ENCODE measurements at places on chromosomes 7 and 10. TPM values are rescaled to one million over a fixed set of nuclear protein-coding genes. Genes with fewer than 3 reads are reported as not detected.
A peak's percentile ranks its signal among the peaks of the same experiment; 100 is the strongest.

DNA sequence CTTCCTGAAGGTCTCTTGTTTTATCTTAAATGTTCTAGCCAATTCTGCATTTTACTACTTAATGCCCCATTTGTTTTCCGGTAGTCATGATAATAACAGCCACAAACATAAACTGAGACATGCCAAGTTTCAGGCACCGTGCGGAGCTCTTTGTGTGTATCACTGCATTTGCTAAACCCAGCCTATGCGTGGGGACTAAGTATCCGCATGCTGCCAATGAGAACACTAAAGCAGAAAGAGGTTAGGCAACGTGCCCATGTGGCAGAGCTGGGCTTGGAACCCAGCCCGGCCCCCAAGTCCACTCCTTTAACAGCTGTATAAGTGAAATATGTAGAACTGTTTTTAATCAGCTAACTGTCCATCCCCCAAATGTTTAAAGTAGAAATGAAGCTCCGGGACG lies 54.1 kb downstream of the SLIT1 start:
- no peak for DNase-seq

The RHOBTB1 gene
- polyA plus RNA-seq: not detected

DNA sequence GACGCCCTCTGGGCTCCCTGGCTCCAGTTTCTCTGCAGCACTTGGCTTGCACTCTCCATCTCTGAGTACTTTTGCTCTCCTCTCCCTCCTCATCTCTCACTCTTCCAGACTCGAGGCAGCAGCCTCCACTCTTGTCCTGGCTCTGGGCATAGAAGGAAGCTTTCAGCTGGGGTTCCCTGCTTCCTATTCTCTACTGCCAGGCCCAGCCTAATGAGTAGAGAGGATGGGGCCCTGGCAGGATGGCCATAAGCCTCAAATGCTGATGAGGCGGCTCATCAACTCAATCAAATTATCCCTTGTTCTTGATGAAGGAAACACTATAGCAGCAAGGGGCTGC lies 55.8 kb downstream of the NEURL1 start:
- DNase-seq: no peak

DNA sequence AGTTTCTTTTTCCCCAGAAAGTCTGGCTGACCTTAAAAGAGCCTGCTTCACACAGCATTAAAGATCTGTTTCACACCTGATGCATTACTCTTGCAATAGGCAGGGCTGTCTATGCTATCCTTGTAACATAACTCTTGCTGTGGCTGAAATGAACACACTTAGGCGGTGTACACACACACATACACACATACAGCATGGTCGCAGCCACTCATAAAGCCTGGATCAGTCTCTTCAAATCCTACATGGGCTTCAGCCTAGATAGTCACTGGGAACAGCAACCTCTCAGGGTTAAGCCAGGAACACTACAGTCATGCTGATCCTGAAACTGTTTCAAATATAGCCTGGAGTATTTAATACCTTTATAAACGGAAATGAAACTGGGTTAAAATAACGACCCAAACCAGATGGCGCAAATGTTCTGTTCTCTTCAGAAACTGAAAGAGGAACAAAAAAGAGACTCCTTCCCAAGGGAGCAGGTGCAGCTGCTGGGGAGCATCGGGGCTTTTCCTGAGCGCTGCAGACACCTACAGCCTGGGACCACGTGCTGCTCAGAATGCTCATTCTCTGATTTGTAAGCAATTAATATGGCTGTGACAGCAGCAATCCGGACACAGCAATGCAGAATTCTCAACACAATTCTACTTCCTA lies 61.0 kb upstream of the SFMBT2 start:
- peak; percentile 90 for DNase-seq

DNA sequence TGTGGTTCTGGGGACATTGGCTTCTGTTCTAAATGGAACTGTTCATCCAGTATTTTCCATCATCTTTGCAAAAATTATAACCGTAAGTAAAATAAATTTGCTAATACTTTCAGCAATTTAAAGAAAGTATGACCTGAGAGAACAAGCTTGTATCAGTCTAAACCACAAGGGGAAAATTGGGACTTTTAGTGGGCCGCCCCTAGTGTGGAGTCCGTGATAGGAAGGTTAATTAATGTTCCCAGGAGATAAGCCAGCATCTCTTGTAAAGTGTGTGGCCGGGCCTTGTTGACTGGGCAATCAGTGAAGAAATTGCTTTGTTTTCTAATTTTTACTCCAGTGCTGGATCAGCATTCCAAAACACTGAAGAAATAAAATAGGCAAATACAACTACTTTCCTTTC lies 83.0 kb downstream of the ABCB5 start:
- DNase-seq: no peak

The HMX2 gene
- polyA plus RNA-seq: not detected

DNA sequence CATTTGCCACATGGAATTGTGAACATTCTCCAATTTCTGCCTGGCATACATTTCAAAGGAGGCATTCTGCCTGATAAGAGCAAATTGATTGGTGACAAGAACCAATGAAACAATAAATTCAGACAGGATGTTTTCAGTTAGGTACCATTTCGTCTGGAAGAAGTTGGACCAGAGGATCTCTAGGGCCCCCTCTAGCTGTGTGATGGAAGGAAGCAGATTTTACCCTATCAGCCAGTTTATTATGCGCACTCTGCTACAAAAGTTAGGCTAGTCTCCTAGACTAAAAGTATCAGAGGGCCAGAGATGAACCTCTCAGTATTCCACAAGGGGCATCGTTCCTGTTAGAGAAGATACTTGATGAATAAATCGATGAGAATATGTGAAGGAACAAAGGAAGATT lies 118.0 kb downstream of the BUB3 start:
- no peak for DNase-seq

The PALD1 gene
- 0.56 TPM for polyA plus RNA-seq

The NOS3 gene
- 1.4 TPM for polyA plus RNA-seq

The ITGA8 gene
- polyA plus RNA-seq: not detected

The ABCC2 gene
- polyA plus RNA-seq: 0.57 TPM

DNA sequence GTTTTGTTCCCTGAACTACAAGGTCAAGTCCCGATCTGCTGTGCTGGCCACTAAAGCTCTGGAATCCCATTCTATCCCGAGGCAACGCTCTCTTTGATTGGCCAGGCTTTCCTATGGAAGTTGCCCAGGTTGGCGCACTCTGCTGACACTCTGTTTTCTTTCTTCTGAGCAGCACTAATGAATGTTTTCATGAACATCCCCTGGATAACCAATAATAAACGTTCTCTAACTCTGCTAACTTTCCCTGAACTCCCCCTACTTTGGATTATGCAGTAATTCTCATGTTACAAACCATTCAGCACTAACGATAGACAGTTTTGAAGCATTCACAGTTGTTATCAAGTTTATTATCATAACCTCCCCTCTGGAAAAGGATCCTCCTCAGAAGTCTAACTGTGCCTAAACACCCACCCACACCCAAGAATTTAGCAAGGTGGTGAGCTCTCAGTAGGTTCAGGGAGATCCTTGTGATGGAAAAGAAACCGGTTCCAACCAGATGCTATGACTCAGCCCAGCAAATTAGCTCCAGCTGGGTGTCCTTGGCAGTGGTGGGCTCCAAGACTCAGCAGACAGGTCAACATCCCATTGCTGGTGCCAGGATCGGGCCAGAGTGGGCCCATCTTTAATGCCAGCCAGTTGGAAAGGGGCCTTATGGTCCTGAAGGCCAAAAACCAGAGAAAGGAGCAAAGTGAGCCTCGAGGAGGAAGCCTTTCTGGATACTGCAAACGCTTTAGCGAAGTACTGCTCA lies 68.4 kb downstream of the CREB3L2 start:
- DNase-seq: no peak

DNA sequence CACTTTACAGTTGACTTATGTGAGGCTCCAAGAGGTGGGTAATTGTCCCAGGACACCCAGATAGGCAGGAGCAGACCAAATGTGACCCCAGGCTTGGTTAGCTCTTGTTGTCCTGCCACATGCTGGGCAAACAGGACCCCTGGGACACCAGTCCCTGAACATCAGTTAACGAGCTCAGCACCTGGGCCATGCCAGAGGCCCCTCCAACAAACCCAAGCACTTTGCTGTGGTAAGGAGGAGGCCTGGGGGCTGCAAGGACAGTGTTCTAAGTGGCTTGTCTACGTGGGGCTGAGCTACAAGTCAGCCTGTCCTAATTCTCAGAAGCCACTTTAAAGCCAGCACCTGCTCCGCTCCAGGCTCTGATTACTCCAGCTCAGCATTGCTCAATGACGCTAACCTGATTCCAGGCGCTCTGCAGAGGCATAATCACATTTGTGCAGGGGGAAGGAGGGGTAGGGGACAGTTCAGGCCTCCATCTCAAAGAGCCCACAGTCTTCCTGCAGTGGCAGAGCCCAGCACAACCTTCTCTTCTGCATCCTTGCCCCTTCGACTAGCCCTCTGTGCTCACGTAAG lies 57.2 kb downstream of the DDC start:
- DNase-seq: no peak

GRCh38 chr10:114285961-114286441 lies 46.9 kb downstream of the VWA2 start:
- DNase-seq: no peak

Data from naive B cell (primary cell).